SIG-M5 (cell line): ENCODE measurements at places on chromosomes 5 and 9.

DNA sequence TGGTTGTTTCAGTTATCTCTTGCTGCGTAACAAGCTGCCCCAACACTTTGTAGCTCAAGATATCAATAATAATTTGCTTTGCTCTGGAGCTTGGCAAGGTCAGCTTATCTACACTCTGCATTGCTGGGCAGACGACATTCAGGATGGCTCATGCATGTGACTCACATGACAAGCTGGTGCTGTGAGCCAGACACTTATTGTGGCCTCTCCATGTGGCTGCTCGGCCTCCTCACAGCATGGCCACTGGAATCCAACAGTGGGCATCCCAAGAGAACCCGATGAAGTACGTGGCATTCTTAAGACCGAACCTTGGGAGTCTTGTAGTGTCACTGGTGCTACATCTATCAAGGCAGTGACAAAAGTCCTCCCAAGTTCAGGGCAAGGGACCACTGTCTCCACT is 94.2 kb upstream of the MVB12B start:
- no peak for DNase-seq

GRCh38 chr9:14554886-14555285 is 138.3 kb downstream of the ZDHHC21 start:
- no peak for DNase-seq

DNA sequence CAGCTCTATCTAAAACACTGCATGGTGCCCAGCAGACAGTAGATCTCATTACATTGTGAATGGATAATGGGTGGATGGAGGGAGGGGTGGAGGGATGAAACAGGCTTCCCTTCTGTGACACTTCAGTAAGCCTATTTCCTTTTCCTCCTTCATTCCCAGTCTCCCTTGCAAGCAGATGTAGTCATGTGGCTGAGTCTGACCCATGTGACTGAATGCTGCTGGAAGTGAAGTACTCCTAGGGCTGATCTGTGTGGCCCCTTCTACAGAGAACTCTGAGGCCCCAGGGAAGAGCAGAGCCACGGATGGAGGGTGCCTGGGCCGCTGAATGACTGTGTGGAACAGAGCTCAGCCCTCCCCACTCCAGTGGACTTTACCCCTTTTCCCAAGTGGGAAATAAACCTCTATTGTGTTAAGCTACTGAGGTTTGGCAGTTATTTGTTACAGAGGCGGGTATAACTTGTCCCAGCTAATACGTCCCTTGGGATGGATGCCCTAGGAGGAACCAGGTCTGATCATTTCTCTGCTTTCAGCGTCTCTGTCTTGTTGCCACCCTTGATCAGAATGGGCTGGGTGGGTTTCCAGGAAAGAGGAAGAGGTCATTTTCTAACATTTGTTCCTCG is 176.1 kb upstream of the MVB12B start:
- DNase-seq: no peak

DNA sequence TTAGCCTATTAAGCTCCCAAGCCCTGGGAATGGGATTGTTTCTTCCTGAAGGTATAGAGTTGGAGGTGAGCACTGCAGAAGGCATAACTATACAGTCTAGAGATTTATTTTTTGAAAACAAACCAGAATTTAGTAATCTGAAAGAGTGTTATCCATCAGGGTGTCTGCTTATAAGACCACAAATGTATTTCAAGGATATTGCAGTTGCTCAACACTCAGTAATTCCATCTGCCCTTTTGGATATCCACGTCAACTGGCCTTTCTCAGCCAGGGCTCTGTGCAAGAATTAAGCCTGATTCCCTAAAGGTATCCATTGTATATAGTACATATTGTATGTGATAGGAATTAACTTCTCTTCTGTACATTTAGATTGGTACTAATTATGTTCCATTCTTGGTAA is 15.0 kb upstream of the IL31RA start:
- DNase-seq: no peak

DNA sequence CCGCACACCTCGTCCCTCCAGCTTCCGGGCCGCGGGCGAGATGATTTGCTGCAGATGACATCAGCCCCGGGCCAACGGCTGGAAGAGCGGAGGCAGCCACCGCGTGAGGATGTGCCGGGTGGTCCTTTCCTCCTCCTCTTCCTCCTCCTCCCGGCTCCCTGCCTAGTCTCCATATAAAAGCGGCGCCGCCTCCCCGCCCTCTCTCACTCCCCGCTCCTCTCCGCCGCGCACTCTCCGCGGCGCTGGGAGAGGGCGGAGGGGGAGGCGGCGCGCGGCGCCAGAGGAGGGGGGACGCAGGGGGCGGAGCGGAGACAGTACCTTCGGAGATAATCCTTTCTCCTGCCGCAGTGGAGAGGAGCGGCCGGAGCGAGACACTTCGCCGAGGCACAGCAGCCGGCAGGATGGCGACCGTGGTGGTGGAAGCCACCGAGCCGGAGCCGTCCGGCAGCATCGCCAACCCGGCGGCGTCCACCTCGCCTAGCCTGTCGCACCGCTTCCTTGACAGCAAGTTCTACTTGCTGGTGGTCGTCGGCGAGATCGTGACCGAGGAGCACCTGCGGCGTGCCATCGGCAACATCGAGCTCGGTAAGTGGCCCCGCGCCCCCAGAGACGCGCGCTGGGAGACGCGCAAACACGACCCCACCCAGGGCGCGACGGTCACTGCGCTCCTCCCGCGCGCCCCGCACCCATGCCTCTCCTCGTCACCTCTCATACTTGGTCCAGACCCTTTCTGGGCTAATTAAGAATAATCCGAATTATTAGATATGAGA is at the start of gene MAP1B:
Gene MAP1B, plus strand, starts transcription at position 345 of the 770 bp plus-strand sequence. Its CDS starts 57 bp downstream, at position 402.
- DNase-seq: no peak

GRCh38 chr9:4666042-4666699 is at the start of gene SPATA6L:
TSS of gene SPATA6L (minus strand) at chr9:4666480. CDS start at chr9:4666250, 230 bp downstream.
- DNase-seq: no peak

GRCh38 chr9:120032639-120033038 is 547.3 kb downstream of the CDK5RAP2 start:
- DNase-seq: no peak

- DNase-seq: no peak
These were observed 43.9 kb downstream of the ARHGAP26 start for GRCh38 chr5:142814122-142814521.

DNA sequence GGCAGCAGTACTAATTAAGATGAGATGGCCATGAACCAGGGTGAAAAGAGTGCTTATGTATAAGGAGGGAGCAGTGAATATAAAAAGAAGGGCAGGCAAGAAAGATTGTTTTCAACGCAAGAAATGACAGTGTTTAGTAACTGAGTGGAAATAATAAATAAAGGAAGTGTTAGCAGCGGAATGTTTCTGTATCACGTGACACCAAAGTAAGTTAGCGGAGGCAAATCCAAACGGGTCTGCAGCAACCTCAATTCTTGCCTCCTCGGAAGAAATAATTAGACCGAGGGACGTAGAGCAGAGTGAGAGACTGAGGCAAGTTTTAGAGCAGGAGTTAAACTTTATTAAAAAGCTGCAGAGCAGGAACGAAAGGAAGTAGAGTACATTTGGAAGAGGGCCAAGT is 15.4 kb upstream of the GAS1 start:
- DNase-seq: no peak

DNA sequence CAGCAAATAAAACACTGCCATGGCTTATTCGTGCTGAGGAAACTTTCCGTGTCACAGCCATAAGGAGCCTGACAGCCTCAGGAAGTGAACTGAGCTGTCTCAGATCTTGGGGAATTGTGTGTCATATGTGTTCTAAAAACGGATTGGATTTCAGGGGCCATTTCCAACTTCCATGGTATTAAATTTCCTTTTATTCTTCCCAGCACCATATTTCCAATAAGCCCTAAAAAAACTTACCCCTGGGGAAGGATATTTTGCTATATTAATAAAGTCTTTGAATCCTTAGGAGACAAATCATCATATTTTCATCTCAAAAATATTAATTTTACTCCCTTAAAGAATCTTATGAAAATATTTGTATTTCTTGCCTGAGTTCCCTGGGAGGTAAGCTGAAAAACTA is 93.9 kb downstream of the LHFPL2 start:
- no peak for DNase-seq

GRCh38 chr9:132472199-132472598 is 62.2 kb downstream of the CFAP77 start:
- no peak for DNase-seq

- no peak for DNase-seq
These were observed 35.2 kb downstream of the ZCCHC7 start for GRCh38 chr9:37155601-37156000.

- DNase-seq: no peak
These were observed 68.0 kb downstream of the ZNF608 start for GRCh38 chr5:124678468-124678867.

GRCh38 chr5:90477073-90477472 is 2.4 kb downstream of the POLR3G start:
- no peak for DNase-seq

DNA sequence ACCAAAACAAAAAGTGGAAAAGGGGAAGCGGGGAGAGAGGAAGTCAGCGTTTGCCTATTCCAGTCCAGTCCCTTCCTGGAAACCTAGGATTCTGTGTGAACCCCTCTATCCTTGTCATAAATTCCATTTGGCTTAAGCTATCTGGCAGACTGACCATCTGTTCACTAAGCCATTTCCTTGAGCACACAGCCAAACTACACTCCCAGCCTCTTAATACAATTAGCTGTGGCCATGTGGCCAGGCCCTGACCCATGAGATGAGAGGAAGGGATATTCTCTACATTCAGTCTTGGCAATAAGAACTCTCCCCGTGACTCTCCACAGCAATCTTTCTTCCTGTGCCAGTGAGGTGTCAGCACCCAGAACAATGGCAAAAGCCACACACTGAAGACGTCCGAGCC is 424.8 kb downstream of the TLE1 start:
- no peak for DNase-seq

DNA sequence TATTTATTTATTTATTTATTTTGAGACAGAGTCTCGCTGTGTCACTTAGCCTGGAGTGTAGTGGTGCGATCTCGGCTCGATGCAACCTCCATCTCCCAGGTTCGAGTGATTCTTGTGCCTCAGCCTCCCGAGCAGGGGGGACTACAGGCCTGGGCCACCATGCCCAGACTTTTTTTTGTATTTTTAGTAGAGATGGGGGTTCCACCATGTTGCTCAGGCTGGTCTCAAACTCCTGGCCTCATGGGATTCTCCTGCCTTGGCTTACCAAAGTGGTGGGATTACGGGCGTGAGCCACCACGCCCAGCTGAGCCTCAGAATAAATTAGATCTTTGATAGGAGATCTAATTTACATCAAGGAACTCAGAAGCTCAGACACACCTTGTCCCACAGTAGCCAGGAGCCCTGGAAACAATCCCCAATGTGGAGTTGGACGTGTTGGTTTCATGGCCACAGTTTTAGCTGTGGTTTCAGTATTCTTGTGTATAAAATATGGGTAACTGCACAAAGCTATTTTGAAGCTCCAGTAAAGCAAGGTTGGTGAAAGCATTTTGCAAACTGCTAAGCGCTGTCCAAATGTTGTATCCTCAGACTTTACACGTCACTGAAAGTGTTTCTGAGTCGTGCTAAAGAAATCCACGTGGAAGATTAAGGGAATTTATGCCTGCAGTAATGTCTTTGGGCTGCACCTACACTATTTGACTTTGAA is 3.0 kb upstream of the HNRNPAB start:
- DNase-seq: no peak

DNA sequence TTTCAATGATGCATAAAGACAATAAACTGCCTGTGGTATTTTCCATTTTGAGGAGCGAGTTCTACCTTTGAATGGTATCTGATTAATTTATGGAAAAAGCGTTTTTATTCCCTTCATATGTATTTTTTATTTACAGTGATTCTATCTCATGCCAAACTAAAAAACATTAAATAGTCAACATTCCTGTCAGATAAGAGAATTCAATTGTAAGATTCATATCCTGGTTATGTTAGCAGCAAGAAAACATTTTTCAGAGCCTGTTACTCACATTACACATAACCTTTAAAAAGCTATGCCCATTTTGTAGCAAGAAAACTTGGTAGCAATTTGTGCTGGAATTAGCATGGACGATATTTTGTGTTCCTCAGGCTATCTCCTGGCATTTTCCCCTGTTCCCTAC is 55.1 kb upstream of the PRLR start:
- no peak for DNase-seq

DNA sequence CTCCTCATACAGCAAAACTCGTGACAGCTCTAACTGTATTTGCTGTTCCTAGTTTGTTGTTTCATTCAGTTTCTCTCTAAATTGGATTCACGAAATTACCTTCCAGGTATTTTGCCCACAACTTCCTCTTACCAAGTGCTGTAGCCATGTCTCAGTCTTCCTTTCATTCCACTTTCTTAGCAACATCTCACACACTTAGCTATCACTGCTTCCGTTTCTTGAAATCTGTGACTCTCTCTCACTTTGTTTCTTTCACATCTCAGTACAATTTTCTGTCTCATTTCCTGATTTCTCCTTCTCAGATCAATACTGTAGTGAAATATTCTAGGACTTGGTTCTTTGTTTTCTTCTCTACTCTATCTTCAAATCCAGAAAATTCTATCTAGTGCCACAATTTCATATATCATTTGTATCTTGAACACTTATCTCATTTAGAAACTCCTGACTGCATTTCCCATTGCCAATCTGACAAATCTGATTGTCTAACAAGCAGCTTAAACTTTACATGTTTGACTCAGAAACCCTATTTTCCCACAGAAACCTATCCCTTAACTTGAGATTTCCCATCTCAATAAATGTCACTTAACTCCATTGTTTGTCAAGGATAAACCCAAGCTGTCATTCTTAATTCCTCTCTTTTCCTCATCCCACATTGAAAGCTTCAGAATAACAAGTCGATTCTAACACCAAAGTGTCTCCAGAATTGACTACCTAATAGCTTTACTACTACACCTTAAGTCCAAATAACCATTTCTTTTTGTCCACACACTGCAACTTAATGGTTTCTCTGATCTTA is 303.1 kb downstream of the CDH12 start:
- no peak for DNase-seq

DNA sequence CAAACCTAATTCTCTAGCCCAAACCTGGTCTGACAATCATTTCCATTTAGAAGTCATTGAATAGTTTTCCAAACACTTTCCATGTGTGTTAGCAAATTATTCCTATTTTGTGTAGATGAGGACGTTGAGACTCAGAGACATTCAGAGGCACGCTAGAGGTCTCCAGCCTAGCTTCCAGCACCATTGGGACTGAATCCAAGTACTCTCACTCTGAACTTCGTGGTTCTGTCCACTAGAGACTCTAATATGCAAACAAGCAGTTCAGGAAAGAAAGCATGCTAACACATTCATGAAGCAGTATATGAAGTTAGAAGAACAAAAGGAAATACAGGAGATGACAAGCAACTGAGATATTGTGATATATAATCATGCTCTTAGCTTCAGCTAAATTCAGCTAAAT is 354.8 kb downstream of the NTRK2 start:
- DNase-seq: no peak

DNA sequence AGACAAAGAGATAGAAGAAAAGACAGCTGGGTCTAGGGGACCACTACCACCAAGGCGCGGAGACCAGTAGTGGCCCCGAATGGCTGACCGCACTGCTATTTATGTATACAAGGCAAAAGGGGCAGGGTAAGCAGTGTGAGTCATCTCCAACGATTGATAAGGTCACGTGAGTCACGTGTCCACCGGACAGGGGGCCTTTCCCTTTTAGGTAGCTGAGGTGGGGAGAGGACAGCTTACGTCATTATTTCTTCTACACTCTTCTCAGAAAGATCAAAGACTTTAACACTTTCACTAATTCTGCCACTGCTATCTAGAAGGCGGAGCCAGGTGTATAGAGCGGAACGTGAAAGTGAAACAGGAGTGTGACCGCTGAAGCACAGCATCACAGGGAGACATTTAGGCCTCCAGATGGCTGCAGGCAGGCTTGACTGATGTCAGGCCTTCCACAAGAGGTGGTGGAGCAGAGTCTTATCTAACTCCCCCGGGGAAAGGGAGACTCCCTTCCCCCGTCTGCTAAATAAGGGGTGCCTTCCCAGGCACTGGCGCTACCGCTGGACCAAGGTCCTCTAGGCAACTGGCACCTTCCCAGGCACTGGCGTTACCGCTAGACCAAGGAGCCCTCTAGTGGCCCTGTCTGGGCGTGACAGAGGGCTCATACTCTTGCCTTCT is 6.1 kb upstream of the PRR16 start:
- no peak for DNase-seq
